ENCODE measurements at places on chromosomes 5 and 9.

- DNase-seq: no peak
These were observed 12.8 kb downstream of the C5orf63 start for GRCh38 chr5:127060470-127060985.

GRCh38 chr5:91052977-91053740 is 330.0 kb downstream of the ARRDC3 start:
- no peak for DNase-seq

GRCh38 chr5:148378670-148379069 is 5.1 kb upstream of the FBXO38 start:
- DNase-seq: no peak

DNA sequence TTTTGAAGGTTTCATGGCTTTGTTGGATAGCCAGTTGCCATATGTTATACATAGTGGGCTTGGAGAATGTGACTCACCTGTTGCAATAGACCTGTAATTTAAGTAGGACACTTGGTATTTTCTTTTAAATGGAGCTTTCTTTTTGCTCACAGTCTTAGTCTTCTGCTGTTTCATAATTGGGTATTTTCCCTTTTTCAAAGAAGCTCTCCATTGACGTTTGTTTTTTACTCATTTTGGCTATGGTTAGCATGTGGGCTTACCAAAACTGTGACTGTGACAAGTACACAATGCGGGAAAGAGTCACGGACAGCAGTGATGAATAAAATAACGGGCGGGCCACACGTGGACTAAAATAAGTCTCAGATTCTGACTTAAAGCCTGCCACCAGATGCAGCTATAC is 23.2 kb upstream of the RNF20 start:
- no peak for DNase-seq

DNA sequence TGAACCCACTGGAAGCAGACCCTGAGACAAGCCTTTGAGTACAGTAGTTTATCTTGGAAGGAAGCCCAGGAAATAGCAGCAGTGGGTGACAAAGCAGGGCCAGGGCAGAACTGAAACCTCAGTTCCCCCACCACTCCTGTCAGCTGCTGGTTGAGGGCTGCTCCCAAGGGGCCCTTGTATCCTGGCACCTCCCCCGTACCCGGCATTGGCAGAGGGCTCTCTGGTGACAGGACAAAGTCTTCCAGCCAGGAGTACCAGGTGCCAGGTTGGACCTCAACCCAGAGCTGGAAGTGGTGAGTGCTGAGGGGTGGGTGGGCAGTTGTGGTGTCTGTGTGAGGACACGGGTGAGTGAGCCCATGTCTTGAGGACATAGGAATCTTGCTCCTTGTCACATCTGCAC is 123.3 kb downstream of the PHF2 start:
- no peak for DNase-seq

- DNase-seq: no peak
These were observed 65.0 kb upstream of the ANGPTL2 start for GRCh38 chr9:127187231-127187956.

DNA sequence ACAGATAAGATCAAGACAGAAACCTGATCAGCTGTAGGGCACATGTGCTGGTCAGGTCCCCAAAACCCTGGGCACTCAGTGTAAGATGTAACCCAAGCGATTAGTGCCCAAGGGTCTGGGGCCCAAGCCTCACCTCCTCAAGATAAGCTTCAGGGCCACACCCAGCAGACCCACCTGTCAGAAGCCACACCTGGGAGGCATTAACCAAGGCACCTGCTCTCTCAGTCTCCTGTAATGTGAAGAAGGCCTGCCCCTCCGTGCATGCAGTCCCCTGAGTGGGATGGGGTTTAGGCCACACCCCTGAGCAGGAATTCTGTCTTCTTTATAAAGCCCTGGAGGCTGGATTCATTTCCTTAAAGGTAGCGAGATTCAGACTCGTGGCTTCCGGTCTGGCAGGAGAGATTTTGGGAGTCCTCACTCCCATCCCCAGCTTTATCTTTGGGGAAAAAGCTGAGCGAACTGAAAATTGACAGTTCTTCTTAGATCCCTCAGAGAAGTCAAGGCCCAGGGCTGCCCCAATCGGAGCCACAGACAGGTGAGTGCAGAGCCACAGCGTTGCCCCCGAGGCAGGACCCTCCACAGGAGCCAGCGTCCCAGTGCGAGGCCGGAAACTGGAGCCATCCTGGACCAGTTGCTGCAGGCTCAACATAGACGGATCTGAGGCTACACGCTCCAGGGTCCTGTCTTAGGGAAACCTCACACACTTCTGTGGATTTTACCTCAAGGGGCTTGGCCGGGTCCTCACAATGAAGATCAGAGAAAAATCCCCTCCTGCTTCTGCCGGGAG is 357.6 kb upstream of the IRX4 start:
- no peak for DNase-seq

DNA sequence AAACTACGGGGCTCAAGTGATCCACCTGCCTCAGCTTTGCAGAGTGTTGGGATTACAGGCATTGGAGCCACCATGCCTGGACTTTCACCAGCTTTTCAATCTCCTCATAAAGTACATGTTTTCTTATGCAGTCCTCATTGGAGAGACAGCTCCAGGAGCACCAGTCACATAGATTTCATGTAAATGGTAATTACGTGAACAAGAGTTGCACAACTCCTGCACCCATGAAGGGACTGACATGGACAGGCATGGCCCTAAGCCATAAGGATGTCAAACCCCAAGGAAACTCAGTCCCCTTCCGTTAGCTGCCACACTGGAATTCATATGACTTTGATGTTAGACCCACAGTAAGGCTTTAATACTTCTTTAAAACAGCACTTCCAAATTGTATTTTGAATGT is 7.6 kb upstream of the ADGRV1 start:
- DNase-seq: no peak

Measured in activated CD8-positive, alpha-beta memory T cell treated with anti-CD3 and anti-CD28 coated beads for 1 hour (primary cell).